NCI-H1092 treated with DMSO at 0.1 percent for 48 hours (cell line): ENCODE measurements at places on chromosomes 12 and 14.
A peak's percentile ranks its signal among the peaks of the same experiment; 100 is the strongest.

DNA sequence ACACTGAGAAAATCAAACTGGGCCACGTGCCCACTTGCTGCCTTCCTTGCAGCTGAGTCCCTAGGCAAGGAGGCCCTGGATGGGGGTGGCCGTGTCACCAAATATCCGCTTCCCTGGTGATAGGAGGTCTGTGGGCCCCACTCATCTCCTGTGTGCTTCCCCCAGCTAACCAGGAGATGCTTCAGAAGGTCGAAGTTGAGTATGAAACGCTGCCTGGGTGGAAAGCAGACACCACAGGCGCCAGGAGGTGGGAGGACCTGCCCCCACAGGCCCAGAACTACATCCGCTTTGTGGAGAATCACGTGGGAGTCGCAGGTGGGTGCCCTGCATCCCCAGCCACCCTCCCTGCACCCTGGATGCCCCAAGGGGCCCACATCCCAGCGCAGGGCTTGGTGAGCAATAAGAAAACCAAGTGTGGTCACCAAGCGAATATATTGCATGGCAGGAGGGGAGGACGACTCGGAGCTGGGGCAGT is 6.8 kb upstream of the SIVA1 start:
- DNase-seq, result no peak

DNA sequence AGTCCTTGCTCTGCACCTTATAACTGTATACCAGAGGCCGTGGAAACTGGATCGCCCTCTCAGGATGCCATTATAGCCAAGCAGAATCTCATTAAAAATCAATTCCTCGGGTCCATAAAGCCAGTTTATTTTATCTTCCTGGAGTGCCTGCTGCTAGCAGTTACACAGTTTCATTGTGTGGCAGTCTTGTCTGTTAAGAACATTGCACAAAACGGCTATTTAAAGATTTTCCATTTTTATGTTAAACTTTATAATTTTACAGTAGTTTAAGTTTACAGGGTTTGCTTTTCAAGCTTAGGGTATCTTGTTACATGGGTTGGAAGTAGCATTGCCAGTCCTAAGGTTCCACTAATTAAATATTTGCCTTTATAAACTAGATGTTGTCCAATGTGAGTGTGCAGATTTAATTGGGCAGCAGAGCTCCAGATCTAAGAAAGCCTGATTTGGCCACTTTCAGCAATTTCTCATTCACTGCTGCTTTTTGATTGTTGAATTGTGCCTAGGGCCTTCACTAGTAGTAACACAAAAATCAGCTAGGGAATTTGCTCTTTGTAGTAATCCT is 17.0 kb downstream of the TMEM30B start:
- DNase-seq, result peak; percentile 91

DNA sequence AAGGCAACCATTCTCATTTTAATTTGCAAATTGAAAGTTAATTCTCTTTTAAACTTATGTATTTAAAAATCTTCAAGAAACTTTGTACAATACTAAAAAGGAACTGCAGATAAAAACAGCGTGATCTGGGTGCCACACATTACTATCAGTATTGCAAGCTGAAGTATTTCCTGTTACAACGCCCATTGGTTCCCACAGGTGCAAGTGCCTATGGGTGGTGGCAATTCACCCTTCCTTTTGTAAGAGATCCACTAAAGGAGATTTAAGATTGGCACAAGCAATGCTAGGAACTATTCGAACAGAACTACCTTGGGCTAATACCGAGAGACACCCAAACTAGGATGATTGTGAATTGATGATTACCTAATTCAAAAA is 13.2 kb downstream of the TAOK3 start:
- DNase-seq, result no peak

DNA sequence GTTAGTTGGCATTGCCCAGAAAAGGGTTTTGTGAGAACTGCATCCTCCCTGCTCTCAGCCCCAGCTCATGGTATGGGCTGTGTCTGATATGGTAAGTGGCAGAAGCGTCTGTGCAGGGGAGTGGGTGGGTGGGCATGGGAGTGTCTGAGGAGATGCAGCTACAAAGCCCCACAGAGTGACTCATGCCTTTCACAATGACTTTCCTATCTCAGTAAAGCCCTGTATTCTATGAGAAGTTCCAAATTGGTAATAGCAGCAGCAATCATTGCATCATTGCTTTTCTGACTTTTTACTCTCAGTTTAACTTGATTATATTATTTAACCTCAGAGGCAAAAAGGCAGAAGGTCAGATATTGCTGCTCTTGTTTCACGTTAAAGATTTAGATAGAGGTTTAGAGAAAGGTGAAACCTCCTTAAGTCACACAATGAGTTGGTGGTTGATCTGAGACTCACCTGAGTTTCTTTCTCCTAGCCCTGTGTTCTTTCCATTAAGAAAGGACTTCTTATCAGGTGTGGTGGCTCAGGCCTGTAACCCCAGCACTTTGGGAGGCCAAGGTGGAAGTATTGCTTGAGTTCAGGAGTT is 171.7 kb downstream of the SLC5A8 start:
- no peak for DNase-seq

- DNase-seq, result no peak
Measured at GRCh38 chr12:124497658-124498057, 69.8 kb downstream of the NCOR2 start.

GRCh38 chr14:71444030-71444822 is 488.0 kb upstream of the RGS6 start:
- no peak for DNase-seq

- DNase-seq, result no peak
Measured at GRCh38 chr14:61705017-61705416, 9.7 kb downstream of the HIF1A start.

DNA sequence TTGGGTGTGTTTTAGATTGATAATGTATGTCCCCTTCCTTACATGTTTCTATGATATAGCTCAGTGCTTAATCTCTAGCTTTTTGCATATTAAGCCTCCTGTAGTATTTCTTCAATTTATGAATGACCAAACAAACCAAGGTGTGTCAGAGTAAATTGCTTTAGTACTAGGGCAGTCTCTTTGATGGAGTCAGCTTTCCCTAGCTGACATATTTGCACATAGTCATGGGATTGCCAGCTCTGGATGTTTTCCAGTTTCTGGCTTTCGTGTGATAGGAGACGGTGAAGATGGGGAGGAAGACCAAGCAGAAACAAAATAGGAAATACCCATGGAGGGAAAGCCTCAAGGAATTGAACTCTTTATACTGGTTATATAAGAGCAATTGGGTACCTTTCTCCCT is 148.9 kb downstream of the PLEKHA5 start:
- DNase-seq, result no peak

DNA sequence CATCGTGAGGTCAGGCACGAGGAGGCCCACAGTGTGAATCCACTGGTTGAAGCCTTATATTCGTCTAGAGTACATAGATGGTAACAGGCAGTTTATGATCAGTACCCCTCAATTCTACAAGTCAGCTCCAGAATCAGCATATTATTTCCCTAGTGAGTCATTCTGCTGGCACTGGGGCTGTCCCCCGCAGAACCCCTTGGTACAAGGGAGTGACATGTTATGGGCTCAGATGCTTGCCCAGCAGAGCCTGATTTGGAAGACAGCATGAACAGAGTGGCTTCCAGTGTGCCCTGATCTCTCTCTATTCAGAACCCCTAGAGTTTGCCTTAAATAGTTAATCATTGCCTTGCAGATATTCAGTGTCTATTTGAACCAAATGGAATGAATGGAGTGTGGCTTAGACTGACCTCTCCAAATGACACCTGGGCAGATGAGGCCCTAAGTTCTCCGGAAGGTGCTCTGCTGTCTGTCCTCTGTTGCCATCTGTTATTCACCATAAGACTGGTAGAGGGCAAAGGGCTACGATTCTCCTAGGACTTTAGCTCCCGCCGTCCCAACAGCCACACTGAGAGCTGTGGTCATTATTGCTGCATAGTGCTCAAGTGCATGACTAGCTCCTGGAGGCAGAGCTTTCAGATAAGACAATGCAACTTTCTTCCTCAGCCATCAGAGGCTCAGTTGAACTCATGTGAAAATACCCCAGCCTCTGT is 41.1 kb downstream of the CACNA2D4 start:
- no peak for DNase-seq

- no peak for DNase-seq
Measured at GRCh38 chr14:60926002-60926401, 54.9 kb downstream of the TRMT5 start.

- DNase-seq, result no peak
Measured at GRCh38 chr12:106157802-106158201, 19.0 kb upstream of the NUAK1 start.

GRCh38 chr14:38496092-38496491 is 240.2 kb upstream of the CLEC14A start:
- DNase-seq, result no peak

DNA sequence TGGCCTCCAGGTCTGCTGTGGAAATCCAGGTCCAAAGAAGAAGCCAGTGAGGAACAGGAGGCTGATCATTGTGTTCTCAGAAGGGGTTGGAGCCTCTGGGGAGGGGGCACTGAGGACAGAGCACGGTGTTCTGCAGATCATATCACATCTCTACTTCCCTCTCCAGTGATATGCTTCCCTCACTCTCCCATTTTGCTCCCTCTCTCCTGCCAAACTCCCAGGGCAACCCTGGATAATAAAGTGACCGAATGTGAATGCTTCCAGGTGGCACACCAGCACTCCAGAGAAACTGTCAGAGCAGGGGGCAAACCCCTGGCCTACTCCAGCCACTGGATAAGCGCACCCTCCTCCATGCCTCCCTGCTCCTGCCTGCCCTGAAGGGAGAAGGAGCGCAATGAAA is 57.8 kb downstream of the DPF3 start:
- DNase-seq, result no peak

- no peak for DNase-seq
Measured at GRCh38 chr12:131375972-131376345, 334.9 kb upstream of the SFSWAP start.

- no peak for DNase-seq
Measured at GRCh38 chr14:65025818-65026217, 39.1 kb downstream of the FNTB start.

DNA sequence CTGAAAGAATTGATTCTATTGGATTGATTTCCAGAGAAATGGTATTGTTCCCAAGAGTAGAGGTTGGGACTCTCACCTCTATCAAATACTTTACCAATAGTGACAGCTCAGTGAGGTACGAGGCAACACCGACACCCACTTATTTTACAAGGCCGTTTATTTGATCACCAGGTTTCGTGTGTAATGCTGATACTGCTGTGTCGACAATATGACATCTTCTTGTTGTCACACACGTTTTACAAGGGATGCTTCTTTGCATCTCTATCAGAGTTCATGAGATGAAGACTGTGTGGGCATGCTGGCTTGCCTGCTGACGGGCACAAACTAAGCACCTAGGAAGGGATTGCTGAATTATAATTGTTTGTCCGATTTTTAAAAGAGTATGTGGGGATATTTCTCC is 217.8 kb upstream of the EGLN3 start:
- no peak for DNase-seq

DNA sequence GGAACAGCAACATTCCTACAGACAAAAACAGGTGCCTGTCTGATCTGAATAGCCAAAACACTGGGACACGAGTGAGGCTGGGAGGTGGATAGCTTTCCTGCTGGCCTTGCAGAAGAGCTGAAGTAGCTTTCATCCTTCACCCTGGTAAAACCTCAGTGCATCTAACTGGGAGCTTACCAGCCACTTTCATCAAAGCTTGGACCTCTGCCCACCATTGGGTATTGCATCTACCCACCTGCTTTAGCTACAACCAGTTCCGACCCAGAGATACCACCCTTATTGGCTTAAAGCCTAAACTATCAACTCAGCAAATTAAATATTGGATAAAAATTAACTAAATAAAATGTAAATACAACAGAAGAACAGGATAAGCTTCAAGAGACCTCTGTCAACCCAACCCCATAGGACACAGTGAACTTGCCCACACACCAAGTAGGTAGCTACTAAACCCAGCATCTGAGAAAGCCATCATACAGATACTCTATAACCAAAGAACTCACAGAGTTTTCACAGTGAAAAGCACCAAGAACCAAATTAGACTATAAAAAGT is 866.3 kb downstream of the FSCB start:
- DNase-seq, result no peak

- no peak for DNase-seq
Measured at GRCh38 chr12:91274916-91275315, 92.3 kb upstream of the DCN start.

- no peak for DNase-seq
Measured at GRCh38 chr12:50529345-50529744, 24.6 kb downstream of the DIP2B start.

DNA sequence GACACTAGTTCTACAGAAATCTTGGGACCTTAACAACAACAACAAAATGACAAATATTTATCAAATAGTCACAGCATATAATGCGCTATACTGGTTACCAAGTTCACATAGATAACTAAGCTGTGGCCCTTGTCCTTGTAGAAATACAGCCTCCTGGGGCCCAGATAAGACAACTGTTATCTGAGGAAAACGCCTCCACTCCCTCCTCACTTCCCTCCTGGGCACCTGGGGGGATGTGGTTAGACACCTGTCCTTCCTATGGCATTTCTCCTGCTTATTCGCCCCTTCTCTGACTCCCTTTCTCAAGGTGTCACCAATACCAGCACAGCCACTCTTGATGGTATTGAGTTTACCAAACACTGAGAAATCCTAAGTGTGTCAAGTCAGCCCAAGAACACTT is 419.4 kb downstream of the RAD51B start:
- no peak for DNase-seq

- no peak for DNase-seq
Measured at GRCh38 chr14:79285263-79285662, 926.0 kb downstream of the DIO2 start.

DNA sequence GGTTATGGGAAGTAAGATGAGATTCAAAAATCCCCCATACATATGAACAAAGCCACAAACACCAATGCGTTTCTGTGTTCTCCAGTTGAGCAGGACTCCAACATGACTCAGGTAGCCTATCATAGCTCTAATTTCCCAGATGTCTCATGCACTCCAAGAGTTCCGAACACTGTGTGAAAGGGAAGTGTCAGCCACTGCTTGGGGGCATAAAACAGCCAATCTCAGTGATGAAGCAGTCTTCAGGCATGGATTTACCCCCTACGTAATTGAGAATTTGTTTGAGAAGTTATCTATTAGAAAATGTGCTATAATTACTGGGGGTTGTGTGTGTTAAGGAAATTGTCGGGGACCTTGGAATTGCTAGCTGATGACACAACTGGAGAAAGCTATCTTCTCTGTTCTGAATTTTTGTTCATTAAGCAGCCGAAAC is 153.9 kb upstream of the AVPR1A start:
- no peak for DNase-seq

- DNase-seq, result peak; percentile 86
Measured at GRCh38 chr14:99562856-99563748, 40.9 kb downstream of the CCDC85C start.
